Activated CD4-positive, alpha-beta T cell treated with anti-CD3 and anti-CD28 coated beads, Interleukin-2, amount 50 U/mL, for 16 hours (primary cell): ENCODE measurements at places on chromosomes 2 and 18.

- DNase-seq, result no peak
Measured at GRCh38 chr2:65282477-65283053, 54.9 kb downstream of the ACTR2 start.

GRCh38 chr2:187017438-187017837 lies 168.5 kb upstream of the ZSWIM2 start:
- no peak for DNase-seq

DNA sequence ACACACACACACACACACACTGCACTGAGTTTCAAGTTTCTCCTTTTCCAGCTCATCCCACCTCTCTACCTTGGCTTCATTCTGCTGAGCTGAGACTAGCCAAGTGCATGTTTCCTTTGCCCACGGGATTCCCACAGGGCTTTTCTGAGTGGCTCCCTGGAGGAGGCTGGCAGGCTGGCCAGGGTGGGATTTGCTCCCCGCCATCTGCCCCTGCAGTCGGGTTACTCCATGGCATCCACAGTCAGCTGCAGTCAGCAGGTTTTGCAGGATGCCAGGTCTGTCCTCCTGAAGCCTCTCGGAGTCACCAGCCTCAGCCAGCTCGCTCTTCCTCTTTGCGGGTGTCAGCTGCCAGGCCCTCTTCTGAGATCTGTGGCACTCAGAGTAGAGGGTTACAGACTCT lies 783.7 kb upstream of the SOX11 start:
- no peak for DNase-seq

- no peak for DNase-seq
Measured at GRCh38 chr2:230737791-230738226, 25.2 kb downstream of the CAB39 start.
